ENCODE measurements at places on chromosomes 12 and 14.

- no peak for DNase-seq
These were observed 8.6 kb downstream of the DHX37 start for GRCh38 chr12:124980098-124980892.

GRCh38 chr12:38585086-38585485 is 268.5 kb downstream of the ALG10B start:
- DNase-seq, result no peak

DNA sequence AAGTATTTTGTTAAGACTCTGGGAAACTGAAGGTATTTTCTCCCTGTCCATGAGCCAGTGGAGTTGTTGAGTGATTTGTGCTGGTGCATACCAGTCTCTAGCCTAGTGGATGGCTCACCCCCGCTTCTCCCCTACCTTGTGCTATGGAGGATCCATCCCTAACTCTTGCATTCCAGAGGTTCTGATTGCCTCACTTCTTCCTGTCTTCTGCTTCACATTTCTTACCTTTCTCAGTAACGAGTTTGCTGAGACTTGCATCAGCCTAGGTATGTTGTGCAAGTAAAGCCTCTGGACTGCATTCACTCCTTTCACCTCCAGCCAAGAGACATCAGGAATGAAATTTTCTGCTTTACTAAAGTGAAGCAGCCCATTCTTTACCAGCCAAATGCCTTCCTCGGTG is 391.6 kb downstream of the ZFP36L1 start:
- DNase-seq, result no peak

DNA sequence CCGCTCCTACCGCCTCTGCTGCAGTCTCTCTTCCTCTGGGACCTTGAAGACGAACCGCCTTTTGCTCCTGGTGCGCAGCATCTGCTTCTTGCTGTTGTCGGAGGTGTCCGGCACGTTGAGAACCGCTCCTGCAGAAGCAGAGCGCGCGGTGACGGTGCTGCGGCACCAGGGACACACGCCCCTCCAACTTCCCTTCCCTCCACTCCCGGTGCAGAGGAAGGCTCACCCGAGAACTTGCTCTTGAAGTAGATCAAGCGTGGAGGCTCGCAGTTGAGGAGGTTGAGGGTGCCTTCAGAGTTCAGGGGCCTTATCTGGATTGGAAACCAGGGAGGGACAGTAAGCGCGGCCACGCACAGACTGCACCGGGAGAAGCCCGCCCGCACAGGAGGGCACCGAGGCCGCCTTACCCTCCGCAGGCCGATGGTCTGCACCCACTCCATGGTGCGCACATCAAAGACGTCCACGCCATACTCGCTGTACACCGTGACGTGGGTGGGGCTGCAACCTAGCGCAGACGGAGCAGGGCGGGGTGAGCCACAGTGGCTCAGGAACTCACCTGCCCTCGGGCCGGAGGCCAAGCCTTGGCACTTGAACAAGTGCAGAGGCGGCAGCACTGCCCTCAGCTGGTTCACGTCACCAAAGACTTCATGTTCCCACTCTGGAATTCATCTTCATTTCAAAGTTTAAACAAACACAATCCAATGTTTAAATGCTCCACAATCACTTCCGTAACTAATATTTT is 17.5 kb downstream of the AMN start:
- DNase-seq, result no peak

DNA sequence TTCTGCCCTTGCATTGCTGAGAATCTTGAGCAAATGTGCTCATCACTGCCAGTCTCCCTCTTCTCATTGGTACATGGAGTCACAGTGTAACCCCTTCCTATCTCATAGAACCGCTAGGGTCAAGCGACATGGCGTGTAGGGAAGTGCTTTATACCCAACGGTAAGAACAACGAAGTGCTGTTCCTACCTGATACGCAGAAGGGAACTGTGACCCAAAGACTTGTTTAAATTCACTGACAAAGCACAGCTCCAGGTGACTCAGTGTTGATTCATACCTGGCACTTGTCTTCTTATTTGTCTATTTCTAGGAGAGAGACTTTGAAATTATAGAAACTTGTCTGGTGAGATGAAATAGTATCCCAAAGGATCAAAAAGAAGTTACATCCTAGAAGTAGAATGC is 53.7 kb downstream of the FBXL14 start:
- DNase-seq, result no peak

GRCh38 chr14:95130549-95130948 is 26.8 kb downstream of the DICER1 start:
- DNase-seq, result no peak

DNA sequence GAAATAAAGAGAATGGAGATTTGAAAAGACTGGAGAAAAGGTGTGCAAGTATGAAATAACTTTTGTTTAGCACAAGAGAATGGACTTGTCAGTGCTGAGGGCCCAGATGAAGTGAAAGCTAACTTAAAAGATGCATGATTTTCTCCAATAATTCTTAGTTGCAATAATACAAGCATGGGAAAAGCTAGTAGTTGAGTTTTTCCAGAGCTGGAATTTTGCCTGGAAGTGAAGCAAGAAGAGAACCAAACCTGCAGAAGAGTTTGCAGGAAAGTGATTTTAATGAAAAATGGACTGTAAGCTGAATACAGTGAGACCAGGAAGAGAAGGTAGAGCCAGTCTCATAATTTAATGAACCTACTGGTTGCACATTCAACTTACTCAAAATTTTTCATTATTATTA is 69.3 kb upstream of the FSCB start:
- DNase-seq, result no peak

DNA sequence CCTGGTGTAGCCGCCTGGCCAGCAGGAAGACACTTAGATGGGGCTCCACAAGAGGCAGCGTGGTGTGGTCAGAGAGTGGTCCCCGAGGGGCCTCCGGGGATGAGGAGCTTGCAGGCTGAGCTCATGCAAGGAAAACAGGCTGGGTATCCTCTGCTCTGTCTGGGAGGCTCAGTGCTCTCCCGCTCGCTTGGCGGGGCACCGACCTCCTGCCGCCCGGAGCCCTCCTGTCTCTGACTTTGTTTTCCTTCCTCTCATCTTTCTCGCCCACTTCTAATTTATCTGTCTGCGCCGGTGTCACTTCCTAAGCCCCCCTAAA is 31.3 kb upstream of the DLK1 start:
- no peak for DNase-seq
